NCI-H460 (cell line): ENCODE measurements at places on chromosomes 2 and 18.
A peak's percentile ranks its signal among the peaks of the same experiment; 100 is the strongest.

DNA sequence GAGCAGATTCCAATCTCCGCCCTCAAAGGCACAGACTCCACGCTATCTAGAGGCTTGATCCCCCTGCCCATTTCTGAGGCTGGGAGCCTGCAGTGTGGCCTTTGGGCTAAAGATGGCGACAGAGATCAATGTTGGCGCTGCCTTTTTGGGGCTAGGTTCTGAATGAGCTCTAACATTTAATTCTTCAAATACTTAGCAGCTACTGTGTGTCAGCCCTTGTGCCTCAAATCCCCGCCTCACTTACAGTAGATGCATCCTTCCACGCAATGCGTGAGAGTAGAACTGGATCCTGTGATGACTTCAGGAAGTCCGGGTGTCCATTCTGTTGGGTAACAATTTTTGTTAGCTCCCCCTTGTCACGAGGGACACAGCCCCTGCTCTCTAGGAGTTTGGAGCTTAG lies 12.4 kb downstream of the IL1F10 start:
- peak; percentile 43 for DNase-seq

DNA sequence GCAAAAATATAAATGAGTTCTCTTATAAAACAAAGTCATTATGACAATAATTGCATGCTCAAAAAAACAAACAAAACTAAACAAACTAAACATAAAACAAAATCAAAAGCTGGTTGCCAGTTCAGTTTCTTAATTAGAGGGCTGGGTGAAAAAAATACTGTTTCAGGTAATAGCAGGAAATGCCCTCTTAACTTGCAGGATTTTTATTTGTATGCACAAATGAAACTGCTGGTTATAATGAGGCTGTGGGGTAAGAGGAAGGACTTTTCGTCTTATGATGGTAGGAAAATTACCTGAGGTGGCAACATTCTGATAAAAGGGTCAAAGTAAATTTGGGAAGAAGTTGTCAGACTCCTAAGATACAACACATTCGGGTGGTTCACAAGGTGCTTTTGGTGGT lies 21.5 kb upstream of the CDKL4 start:
- no peak for DNase-seq

DNA sequence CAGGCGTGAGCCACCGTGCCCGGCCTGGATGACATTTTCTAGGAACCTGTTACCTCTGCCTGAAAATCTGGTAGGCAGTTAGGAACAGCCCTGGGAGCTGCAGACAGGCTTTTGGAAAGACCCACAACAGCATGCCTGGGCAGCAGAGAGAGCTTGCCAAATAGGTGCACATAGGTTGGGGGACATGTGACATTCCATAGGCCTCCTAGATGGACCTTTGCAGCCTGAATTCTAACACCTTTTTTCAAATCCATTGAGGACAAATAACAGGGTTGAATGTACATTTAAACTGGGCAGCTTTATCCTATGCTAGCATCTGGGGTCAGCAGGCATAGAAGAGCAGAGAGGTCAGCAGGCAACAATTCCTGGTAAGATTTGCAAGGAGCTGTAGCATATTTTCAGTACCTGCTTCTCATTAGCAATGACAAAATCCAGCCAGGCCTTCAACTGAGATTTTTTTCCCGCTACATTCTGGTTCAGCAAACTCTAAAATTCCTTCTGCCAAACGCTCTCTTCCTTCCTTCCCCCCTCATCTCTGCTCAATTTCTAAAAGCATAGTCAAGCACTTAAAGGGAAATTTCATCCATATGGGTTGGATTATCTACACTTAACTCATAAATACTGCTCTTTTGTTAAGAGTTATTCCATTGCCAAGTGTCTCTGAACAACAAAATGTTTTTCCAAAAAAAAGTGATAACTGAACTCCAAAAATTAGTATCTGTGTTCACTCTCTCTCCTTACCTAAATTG lies 75.2 kb downstream of the SOWAHC start:
- no peak for DNase-seq

GRCh38 chr18:73785300-73785699 lies 362.3 kb downstream of the FBXO15 start:
- no peak for DNase-seq

DNA sequence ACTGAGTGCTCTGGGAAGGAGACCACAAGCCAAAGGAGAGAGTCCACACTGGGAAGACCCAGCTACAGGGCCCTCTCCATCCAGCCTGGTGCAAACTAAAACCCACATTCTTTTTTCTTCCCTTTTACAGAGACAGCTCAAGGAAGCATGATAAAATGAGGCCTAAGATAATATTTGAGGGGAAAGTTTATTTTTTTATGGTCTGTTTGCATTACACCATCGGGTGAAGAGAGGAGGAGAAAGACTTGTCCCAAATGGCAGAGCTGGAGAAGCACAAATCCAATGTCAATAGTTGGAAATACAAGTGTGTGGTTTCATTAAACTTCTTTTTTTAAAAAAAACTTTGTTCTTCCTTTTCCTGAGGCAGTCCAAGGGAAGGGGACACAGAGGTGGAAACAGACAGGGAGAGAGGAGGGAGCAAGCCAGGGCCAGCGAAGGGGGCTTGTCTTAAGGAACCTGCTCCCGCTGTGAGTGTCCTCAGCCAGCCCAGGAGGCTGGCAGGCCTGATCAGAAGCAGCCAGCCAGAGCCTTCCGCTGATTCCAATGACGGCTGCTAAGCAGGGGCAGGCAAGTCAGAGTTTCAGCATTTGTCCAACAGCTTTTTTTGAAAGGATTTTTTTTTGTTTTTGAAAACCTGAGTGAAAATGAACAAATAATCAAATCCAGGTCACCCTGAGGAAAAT lies 203.8 kb upstream of the SIX2 start:
- DNase-seq, result no peak
